ENCODE measurements at places on chromosomes 5 and 9. TPM values are rescaled to one million over a fixed set of nuclear protein-coding genes. Genes with fewer than 3 reads are reported as not detected.

DNA sequence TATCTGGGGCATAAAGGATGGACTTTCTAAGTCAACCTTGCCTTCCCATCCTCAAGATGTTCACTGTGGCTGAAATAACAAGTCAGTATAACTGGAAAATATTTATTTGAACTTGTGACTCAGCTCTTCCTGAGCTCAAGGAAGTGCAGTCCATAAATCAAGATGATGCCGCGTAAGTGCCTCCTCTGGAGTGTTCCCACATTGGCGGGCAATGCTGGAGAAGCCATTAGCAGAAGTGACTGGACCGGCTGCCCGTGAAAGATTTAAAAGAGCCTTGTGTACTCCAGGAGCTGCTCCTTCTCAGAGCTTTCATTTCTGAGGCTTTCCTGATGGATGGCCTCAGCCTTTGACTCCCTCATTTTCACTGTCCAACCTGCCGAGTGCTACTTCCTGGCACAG is 17.4 kb downstream of the TMOD1 start:
- no peak for DNase-seq

- DNase-seq = no peak
These were observed 12.2 kb downstream of the MEGF9 start for GRCh38 chr9:120702075-120702474.

LCN15 gene
- 0.59 TPM for total RNA-seq

DNA sequence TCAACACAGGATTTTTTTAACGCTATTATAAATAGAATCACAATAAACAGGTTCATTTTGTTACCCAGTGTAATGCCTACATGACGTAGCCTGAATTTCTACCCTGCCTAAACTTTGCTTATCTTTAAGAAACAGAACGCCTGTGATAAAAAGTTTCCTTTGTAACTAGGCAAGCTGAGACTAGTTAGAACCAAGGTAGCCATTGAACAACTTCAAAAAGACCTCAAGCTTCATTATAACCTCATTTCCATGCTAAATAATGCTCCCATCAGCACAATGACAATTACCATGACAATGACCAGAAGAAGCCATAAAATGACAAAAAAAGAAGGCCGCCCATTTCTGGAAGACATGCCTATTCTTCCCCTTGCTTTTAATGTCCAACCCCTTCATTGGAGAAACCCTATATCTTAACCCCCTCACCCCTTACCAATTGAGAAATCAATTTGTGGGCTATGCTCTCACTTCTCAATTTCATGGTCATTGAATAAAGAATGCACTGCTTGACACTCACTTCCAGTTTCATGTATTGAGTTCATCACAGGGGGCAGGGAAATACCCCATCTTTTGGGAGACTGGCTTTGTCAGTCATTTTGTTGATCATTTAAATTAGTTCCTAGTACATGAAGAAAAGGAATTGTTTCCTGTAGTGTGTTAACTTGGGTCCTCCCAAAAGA is 276.8 kb downstream of the MCTP1 start:
- no peak for DNase-seq

CNTNAP3B gene
- total RNA-seq = 7.2 TPM

SLC24A2 gene
- total RNA-seq = not detected

DNA sequence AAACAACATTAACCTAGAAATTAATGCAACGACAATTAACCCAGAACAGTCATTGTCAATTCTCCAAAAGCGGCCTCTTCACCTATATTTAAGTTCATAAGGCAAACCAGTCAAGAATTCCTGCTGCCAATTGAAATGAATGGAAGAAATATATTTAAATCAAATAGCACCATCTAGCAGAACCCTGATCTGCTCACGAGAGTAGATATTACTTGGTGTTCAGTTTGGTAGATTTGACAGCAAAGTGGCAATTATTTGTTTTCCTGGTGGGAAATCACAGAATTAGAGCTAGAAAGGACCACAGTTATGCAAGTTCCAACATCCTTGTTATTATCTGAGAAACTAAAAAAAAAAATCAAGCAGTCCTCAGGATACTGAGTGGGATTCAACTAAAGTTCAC is 2.3 kb downstream of the SSBP2 start:
- no peak for DNase-seq
